NCI-H146 (cell line): ENCODE measurements at places on chromosomes 16 and 17.

DNA sequence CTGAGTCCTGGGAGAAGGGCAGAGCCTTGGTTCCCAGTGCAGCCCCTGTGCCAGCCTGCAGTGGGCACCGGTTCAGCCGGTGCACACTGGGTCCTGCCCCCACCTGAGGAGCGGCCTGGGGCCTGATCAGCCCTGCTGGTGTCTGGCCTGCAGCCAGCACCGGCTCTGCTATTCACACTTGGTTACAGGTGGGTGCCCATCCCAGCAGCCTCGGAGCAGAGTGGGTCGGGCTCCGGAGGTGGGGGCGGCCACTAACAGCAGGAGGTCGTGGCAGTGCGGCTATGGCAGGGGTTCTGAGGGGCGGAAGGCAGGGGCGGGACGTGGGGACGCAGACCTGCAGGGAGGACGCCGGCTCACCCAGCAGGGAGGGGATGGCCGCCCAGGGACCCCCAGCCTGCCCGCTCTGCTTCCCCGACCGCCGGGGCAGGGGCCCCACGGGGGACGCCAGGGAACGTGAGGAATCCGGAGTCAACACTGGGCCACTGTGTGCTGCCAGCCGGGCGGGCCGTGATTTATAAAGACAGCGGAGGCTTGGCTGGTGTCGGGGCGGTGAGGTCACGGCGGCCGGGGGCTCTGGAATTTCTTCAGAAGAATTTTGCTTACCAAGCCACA is 20.3 kb downstream of the METRNL start:
- no peak for DNase-seq

GRCh38 chr16:55849536-55849935 is 16.6 kb upstream of the CES1 start:
- no peak for DNase-seq

- peak; percentile 48 for DNase-seq
Measured at GRCh38 chr17:68777856-68778694, 176.9 kb upstream of the FAM20A start.

GRCh38 chr16:65773301-65773874 is 593.1 kb upstream of the CDH5 start:
- no peak for DNase-seq

DNA sequence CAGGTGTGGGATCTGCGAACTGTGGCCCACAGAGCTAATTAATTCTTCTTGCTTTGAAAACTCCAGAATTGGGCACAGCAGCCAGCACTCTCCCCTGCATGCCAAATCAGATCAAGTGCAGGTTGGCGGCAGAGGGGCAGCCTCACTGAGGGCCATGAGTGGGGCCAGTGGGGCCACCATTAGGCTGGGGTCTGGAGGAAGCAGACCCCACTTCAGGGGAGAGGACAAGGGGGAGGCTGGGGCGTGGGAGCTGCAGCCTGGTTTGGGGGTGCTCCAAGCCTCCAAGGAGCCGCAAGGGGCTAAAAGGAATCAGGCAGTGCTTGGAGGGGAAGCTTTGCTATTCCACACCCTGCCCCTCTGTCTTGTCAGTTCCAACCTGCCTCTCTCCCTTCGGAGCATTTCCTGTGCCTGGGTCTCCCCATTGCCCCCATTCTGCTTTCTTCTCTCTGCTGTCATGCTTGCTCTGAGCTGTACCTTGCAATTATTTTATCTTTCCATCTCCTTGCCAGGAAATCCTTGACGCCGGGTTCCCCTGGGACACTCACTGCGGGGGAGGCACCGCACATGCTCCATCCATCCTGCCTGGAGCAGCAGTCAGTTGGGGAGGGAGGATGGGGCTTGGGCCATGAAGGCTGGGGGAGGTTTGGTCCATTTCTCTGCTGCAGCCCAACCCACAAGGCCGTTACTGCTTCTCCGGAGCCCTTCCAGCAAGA is 3.3 kb upstream of the ABCC3 start:
- no peak for DNase-seq

GRCh38 chr16:8963821-8964441 is at the start of gene USP7:
Gene USP7 (minus strand): TSS chr16:8963906. CDS start chr16:8963285, 621 bp downstream.
- DNase-seq = peak; percentile 92

- no peak for DNase-seq
Measured at GRCh38 chr17:45022655-45023339, 28.6 kb downstream of the DCAKD start.

GRCh38 chr16:57204675-57205074 is 18.5 kb downstream of the RSPRY1 start:
- no peak for DNase-seq

GRCh38 chr16:71421911-71422310 is 19.9 kb downstream of the TLE7 start:
- DNase-seq = peak; percentile 10

DNA sequence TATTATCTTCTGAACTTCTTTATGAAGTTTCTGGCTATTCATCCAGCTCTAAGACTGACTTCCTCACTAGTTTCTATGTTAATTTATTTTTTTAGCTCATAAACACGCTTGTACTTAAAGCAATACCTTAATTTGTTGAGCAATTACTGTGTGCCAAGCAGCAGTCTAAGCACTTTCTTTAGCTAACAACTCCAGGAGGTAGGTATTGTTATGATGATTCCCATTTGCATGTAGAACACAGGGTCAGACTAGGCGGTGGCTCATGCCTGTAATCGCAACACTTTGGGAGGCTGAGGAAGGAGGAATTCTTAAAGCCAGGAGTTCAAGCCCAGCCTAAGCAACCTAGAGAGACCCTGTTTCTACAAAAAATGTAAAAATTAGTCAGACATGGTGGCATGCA is 19.8 kb downstream of the DNAH3 start:
- no peak for DNase-seq

GRCh38 chr16:27723711-27724481 is 174.0 kb downstream of the KATNIP start:
- no peak for DNase-seq

DNA sequence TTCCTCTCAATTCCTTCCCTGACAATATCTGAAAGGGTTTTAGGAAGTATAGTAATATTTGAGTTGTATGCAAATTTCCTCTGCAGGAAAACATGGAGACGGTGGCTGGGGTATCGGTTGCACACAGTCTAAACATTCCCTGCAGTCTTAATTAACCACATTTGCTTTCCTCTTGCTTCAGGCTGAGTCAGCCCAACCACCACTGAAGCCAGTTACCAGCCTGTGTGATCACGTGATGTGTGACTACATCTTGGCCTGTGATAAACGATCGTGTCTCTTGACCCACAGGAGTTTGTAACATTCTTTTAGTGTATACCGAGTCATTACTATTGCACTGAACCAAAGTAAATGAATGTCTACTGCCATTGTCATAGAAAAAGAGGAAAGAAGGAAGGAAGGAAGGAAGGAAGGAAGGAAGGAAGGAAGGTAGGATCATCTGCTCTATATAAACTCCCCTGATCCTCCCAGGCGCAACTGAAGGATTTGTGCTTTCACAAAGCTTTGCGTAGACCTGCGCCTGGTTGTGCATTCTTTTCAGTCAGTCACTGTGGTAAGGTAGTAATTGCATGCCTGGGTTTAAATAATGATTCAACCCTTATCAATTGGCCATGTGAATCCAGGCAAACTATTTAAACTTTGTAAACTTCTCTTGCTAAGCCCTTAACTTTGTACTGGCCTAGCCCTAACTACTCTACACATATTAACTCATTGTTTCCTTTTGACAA is 280.6 kb upstream of the SALL1 start:
- DNase-seq = no peak

DNA sequence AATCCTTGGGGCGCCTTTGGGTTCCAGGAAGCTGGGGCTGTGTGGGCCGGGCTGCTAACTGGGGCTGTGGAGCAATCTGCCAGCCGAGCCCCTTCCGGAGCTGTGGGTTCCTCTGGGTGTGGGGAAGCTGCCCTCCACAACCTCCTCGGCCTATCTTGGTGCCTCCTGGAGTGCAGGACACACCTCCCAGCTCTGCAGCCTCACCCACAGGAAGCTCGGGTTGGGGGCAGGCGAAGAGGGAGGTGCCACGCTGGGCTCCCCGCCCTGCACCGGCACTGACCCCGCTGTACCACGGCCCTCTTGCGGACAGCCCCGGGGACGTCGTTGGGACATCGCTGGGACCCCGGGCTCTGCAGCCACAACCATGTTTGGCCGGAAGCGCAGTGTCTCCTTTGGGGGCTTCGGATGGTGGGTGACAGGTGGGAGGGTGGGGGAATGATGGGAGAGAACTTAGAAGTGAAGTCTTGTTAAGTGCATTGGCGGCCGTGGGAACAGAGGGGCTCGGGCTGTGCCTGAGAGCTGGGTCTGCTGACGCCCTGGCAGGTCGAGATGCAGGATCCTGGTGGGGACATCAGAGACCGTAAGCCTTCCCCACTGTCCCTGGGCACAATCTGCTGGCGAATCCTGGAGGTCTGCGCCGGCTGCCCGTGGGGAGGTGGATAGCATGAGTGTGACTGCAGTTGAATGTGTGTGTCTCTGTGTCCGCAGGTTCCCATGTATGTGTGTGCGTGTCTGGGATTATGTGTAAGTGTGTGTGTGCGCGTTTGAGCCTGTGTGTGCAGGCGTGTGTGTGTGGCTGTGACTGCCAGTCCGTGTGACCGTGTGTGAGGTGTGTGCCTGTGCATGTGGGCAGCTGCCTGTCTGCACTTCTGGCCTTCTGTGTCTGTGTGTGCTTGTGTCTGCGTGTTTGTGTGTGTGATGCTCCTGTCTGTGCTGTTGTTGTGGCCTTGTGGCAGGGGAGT is at the start of gene RAP1GAP2:
TSS of gene RAP1GAP2 (plus strand) at position 275 of the 962 bp plus-strand sequence. CDS start at position 365, 90 bp downstream.
- DNase-seq = no peak

GRCh38 chr16:87391324-87391949 is 699 bp upstream of the MAP1LC3B start:
- DNase-seq = peak; percentile 41

DNA sequence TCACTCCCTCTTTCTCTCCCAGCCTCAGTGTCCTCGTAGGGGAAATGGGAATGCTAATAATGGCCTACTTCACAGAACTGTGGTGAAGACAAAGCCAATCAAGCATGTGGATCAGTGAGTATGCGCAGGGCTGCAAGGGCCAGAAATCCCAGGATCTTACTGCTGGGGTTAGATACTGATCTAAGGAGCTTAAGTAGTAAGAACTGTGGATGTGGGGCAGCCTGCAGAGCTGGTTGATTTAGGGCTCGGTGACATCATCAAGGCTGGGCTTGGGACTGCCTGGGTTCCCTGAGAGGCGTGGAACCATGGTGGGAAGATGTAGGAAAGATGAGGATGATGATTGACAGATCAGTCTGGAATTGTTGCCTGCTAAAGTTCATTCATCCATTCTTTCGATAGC is 25.6 kb downstream of the GOSR2 start:
- no peak for DNase-seq

DNA sequence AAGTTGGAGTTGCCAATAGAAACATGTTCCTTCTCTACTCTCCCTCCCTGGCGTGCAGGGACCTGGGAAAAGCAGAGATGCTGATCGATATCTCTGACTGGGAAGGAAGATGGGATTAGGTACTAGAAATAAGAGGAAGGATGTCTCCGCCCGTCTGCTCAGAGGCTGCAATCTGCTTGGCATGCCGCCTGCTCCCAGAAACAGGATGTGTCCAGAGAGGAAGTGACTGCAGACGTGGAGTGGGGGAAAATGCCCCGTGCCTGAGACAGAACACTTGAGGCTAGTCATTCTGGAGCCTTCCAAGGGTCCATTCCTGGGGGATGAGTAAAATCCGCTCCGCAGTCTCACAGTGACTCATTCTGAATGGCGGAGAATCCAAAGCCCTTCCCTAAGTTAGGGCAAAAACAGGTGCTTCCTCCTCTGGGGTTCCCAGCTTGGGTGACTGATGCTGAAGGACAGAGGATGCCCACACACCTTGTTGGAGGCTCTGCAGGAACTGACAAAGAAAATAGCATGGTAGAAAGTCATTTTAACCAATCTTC is 45.0 kb upstream of the SMURF2 start:
- DNase-seq = peak; percentile 21

- no peak for DNase-seq
Measured at GRCh38 chr16:66513111-66513723, 36.7 kb downstream of the TK2 start.

GRCh38 chr17:40349477-40349894 is 15.1 kb downstream of the GJD3 start:
- no peak for DNase-seq

DNA sequence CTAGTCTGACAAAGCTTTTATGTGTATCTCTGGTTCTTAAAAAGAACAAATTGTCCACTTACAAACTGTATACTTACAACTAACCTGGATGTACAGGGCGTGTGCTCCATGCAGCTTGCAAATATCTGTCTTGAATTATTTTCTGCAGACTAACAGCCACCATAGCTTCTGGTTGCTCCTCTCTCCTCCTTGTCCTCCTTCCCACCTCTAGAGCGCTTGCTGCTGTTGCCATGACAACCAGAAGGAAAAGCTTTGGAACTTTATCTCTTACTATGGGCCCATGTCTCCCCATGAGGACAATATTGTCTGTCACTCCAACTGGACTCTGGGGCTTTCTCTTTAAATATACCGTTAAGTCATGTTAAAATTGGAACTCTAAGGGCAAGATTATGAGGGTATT is 71.5 kb upstream of the DHX40 start:
- no peak for DNase-seq

- no peak for DNase-seq
Measured at GRCh38 chr17:35542990-35543389, 5.5 kb upstream of the SLFN12L start.

DNA sequence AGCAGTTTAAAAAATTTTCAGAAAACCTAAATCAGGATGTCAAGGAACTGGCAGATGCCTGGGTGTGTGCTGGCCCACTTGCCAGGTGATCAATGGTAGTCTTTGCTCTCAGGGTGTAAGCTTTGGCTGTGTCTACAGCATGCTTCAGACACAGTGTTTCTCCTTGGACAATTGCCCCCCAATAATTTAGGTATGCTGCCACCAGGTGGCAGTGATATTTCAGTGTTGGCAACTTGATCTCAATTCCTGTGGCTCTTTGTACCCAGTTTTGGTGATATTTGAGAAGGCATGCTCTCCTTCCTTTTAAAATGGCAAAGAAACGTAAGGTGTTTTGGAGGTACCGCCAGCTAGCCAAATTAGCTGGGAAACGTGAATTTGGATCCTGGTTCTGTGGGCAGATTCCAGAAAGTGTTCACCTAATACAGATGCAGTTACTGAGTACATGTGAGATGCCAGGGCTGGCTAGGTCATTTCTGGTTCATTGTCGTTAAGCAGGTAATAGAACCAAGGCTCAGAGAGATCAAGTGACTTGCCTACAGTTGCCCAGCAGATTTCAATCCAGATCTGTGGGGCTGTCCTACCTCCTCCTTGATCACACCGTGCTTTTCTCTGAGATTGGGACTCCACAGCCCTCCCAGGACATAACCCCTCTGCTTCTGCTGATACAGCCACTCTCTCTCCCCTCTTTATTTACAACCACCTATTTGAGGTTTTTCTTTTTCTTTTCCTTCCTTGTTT is 155.6 kb upstream of the PLCG2 start:
- DNase-seq = peak; percentile 29
